Stimulated activated CD4-positive, alpha-beta T cell treated with anti-CD3 and anti-CD28 coated beads, Interleukin-12 subunit alpha, Interleukin-12 subunit beta, amount 100 ng/mL, for 24 hours (primary cell): ENCODE measurements at places on chromosomes 11 and 22.

GRCh38 chr11:9922806-9923205 lies 258.9 kb downstream of the SWAP70 start:
- no peak for DNase-seq

DNA sequence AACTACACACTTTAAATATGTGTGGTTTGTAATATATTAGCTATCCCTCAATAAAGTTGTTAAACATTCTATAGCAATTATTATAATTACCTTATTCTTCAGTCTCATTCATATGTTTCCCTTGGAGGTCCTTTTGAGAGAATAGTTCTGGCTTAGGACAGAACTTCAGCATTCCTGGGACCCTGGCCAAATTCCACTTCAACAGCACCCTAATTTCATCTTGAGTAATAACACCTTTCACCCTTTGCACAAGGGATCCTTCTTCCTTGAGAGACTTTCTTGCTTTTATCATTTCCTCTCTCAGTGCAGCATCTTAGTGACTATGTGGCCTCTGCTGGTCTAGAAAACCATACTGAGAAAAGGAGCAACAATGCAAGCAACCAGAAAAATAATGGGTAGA lies 255.9 kb downstream of the C11orf87 start:
- DNase-seq: no peak

- no peak for DNase-seq
Observed at GRCh38 chr11:110972640-110973039, 260.4 kb upstream of the ARHGAP20 start.

GRCh38 chr11:17873586-17873985 lies 139.0 kb downstream of the KCNC1 start:
- no peak for DNase-seq

DNA sequence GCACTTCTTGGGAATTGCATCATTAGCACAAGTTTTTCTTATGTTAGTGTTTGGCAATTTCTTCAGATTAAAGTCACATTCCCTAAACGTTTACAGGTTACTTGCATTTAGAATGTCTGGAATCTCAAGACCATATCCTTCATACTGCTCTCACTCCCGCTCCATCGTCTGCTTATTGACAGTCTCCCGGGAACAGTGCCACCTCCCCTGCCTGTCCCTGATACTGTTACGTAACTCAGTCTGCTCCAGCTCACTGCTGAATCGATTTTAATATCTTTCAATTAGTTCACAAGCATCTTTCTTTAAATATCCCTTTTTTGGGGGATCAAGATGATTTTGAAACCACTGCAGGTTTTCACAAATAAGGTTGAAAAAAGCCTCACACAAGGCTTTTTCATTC lies 48.2 kb downstream of the GLYATL2 start:
- no peak for DNase-seq

DNA sequence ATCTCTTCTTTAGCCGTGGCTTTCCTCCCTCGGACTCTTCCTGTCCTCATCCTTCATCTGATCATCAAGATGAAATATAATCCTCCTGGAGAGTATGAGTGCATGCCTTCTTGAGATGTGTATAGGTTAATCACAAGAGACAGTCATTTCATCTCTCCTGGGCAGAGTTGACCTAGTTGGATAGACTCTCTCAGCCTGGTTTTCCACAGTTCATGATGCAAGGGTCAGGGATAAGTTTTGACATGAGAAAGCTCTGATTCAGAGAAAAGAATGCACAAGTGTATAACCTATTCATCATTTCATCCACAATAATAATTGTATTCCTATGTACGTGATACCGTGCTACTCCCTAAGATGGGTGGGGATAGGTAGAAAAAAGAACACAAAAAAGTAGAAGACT lies 33.2 kb upstream of the CCDC90B start:
- DNase-seq: no peak

DNA sequence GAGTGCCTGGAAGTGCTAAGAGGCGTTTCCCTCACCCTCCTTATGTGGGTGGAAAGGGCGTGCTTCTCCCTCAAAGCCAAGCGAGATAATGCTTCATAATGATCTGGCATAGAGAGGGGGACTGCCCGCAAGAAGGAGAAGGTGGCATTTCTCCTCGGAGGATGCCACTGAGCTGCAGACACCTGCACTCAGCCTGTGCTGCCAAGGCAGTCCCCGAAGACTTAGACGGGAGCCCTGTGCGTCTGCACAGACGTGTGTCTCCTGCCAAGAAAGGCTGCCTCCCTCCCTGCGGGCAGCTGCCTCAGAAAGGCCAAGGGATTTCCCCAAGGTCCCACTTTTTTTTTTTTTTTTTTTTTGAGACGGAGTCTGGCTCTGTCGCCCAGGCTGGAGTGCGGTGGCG lies 48.1 kb upstream of the SPATA19 start:
- DNase-seq: no peak

DNA sequence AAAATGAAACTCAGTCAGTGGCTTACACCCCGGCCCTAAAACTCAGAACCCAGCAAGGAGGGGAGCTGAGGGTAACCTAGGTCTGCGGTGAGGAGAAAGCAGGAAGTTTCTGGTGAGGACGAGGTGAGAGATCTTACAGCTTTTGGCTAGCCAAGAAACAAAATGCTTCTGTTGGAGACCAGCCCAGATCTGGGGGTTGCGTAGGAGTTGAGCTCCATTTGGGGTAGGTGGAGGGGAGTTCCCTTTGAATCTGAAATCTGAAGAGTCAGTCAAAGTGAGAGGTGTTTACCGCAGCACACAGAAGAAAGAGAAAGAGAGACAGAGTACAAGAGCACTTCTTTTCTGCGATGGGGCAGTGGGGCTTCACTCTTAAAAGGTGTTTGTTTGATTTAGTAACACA lies 29.6 kb downstream of the EHF start:
- DNase-seq: peak; percentile 77

DNA sequence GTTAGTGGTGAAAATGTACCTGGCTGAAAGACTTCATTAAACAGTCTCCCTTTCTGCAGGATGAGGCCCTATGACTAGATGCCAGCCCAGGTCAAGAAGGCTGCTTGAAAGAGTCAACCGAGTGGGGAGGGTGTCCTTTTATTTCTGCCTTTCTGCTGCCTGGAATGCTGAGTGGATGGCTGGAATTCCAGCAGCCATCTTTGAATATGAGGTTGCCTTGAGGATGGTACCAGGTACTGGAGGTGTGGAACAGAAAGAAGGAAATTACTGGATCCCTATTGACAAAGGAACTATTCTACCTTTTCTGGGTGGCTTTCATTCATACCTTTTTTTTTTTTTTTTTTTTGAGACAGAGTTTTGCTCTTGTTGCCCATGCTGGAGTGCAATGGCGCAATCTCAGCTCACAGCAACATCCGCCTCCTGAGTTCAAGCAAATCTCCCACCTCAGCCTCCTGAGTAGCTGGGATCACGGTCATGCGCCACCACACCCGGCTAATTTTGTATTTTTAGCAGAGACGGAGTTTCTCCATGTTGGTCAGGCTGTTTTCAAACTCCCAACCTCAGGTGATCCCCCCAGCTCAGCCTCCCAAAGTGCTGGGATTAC lies 107.3 kb downstream of the RPS6KA4 start:
- no peak for DNase-seq

- DNase-seq: no peak
Observed at GRCh38 chr22:39177791-39178190, 25.3 kb upstream of the CBX7 start.

DNA sequence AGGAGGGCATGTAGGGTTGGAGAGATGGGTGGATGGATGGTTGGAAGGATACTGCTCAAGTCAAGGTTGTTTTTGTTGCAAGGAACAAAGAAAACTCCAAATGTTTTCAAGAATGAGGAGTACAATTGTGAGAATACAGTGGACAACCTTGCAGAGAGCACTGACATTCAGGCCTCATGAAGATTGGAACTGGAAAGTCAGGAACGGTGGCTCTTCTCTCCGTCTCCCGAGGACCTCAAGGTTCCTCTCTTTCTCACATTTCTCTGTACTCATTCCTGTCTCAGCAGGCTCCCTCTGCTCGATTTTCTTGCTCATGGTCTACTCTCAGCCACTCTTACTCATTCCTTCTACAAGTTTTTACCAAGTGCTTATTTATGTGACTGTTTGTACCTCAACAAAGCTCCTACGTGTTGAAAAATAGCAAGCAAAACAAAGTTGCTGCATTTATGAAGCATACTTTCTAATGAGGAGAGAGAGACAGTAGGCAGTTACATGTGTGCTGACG lies 97.6 kb downstream of the SWAP70 start:
- DNase-seq: no peak

GRCh38 chr11:952406-953385 lies 27.0 kb downstream of the AP2A2 start:
- DNase-seq: no peak

- DNase-seq: no peak
Observed at GRCh38 chr11:115985896-115986295, 481.7 kb upstream of the CADM1 start.

- no peak for DNase-seq
Observed at GRCh38 chr11:2451916-2452315, 7.1 kb downstream of the KCNQ1 start.

- no peak for DNase-seq
Observed at GRCh38 chr11:86118253-86118652, 49.4 kb upstream of the PICALM start.

DNA sequence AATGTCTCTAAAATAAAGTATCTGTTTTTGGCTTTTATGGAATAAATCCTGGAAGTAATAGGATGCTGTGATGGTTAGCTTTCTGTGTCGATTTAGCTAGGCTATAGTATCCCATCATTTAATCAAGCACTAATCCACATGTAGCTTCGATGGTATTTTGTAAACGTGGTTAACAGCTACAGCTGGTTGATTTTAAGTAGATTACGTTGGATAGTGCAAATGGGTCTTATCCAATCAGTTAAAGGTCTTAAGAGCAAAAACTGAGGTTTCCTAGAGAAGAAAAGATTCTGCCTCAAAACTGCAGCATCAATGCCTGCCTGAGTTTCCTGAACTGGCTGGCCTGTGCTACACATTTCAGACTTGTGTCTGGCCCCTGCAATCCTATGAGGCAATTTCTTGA lies 314.2 kb upstream of the SORL1-AS1 start:
- no peak for DNase-seq

- no peak for DNase-seq
Observed at GRCh38 chr11:12285106-12285505, 92.3 kb upstream of the PARVA start.

- no peak for DNase-seq
Observed at GRCh38 chr22:35674335-35674734, 26.1 kb downstream of the APOL6 start.

DNA sequence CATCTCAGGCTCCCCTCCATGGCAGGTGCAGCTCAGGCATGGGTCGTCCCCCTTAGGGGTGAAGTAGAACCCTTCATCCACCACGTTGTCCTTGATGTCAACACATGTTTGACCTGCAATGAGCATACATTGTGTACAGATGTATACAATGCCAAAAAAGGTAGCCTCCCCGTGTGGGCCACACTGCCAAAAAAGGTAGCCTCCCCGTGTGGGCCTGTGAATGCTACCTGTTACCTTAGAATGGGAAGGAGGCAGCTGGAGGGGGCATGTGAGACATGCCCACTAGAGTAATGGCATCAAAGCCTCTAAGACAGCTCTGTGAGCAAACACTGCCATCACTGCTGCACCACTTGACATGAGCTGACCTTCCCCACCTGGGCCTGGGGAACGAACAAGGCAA lies 73.7 kb downstream of the DGCR2 start:
- no peak for DNase-seq

DNA sequence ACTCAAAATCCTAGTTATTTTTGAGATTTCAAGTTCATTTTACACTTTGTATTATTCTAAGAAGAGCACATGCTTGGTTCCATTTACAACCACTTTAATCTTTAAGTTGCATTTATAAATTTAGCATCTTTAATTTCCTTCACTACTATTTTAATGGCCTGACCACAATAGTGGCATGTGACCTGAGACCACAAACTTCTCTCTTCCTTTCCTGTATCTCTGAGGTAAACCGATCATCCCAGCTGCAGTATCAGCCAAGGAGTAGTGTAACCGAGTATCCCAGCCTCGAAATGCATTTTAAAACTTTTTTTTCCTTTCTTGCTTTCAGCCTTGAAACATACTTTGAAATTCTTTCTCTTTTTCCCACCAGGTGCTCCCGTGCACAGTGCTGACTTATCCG lies 28.7 kb upstream of the CBX6 start:
- DNase-seq: no peak

DNA sequence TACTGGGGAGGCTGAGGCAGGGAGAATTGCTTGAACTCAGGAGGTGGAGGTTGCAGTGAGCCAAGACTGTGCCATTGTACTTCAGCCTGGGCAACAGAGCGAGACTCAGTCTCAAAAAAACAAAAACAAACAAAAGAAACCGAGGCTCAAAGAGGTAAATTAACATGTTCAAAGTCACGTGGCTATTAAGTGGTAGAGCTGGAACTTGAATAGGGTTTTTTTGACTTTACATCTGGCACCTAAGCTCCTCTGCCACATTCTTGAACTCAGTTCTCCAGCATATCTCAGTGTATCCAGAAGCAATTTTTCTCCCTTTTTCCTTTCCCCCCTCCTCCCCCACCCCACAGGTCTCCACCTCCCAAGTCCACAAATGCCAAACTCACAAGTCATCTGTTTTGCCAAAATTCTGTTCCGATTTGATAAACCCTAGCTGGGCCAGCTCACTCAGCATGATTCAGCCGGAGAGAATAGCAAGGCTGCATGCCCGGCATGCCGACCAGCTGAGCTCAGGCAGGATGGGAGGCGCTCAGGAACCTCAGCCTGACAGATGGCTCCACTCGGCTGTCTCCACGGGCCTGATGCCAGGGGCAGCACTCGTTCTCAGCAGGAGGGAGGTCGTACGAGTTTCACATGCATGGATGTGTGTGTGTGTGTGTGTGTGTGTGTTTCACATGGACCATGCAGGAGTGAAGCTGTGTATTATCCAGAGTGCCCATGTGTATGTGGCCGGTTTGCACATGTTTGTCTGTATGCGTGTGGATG lies 63.2 kb upstream of the RRAS2 start:
- no peak for DNase-seq

DNA sequence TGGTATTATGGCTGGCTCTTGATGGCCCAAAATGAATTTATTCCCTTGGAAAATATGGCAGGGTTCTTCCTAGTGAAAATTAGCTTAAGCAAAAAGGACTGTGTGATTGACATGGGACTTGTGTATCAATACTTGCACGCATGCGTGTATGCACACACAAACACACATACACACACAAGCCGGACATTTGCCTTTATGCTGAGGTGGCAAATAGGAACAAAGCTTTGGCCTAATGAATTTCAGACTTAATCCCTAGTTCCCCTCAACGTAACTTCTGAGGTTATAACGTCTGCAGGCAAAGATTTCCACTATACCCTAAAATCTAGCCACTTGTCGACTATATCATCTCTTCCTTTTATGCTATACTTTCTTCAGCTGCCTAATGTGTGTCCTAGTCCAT lies 2.9 kb upstream of the OR52I2 start:
- DNase-seq: no peak
